ENCODE measurements at places on chromosomes 13 and 19.

GRCh38 chr13:113897966-113898365 lies 34.1 kb upstream of the GAS6 start:
- peak overlapping the region; percentile 97 for H3K27ac ChIP-seq
- peaks cover 16% of the 10 kb centered on the region for H3K4me1 ChIP-seq
- no peaks in the 10 kb centered on the region for H3K36me3 ChIP-seq
- no peak overlapping the region for H3K4me3 ChIP-seq
- H3K27me3 ChIP-seq, result no peaks in the 10 kb centered on the region
- no peak for DNase-seq

- no peaks in the 10 kb centered on the region for H3K27me3 ChIP-seq
- no peak overlapping the region for H3K4me3 ChIP-seq
- no peak for DNase-seq
- H3K4me1 ChIP-seq, result no peaks in the 10 kb centered on the region
- no peak overlapping the region for H3K27ac ChIP-seq
Measured at GRCh38 chr13:50882816-50883435, 26.7 kb upstream of the RNASEH2B start.

DNA sequence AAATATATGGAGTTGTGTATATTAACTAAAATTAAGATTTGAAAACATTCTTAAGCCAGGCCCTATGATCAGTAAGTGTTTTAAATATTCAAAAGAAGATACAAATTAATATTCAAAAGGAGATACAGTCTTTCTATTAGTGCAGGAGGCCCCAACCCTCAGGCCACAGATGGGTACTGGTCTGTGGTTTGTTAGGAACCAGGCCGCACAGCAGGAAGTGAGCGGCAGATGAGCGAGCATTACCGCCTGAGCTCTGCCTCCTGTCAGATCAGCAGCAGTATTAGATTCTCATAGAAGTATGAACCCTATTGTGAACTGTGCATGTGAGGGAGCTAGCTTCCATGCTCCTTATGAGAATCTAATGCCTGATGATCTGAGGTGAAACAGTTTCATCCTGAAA lies 232.9 kb downstream of the FOXO1 start:
- no peaks in the 10 kb centered on the region for H3K36me3 ChIP-seq
- DNase-seq, result no peak
- no peaks in the 10 kb centered on the region for H3K27me3 ChIP-seq
- H3K4me3 ChIP-seq, result no peak overlapping the region

DNA sequence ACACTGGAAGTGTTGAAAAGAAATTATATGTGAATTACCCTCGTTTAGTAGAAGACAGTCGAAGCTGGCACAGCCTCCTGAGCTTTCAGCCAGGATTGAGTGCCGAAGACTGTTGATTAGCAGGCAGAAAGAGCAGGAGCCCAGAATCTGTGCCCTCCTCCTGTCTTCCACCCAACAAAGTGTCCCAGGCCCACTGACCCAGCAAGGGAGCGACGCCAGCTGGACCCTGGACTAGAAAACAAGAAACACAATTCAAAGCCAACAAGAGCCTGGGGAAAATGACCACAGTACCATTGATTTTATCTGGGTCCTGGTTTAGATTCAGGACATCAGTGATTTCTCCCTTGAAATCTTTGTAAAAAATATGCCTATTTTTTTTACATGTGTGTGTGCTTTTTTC lies 120.7 kb downstream of the RXFP2 start:
- DNase-seq, result no peak
- no peaks in the 10 kb centered on the region for H3K4me1 ChIP-seq
- H3K36me3 ChIP-seq, result no peaks in the 10 kb centered on the region
- H3K4me3 ChIP-seq, result no peak overlapping the region

DNA sequence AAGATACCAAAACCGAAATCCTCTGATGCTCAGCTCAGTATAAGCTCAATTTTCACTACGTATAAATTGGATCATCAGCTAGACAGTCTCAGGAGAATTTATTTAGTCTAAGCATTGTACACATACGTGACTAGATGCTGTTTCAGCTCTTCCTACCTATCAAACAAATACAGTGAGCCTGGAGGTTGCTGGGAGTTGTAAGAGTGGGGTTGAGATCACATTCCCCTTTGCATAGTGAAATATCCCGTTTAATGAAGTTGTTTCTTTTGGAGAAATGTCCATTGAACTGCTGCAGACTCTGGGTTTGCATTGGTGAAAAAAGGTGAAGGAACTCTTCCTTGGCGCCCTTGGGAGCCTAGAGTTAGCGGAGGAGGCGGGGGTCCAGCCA lies 68.9 kb upstream of the GJB6 start:
- H3K27ac ChIP-seq, result no peak overlapping the region
- peaks cover 14% of the 10 kb centered on the region for H3K4me1 ChIP-seq
- no peak for DNase-seq
- H3K4me3 ChIP-seq, result peak overlapping the region; percentile 56

Measured in mesenchymal stem cell (in vitro differentiated cells and primary cell).